ENCODE measurements at places on chromosomes 13 and 19.

DNA sequence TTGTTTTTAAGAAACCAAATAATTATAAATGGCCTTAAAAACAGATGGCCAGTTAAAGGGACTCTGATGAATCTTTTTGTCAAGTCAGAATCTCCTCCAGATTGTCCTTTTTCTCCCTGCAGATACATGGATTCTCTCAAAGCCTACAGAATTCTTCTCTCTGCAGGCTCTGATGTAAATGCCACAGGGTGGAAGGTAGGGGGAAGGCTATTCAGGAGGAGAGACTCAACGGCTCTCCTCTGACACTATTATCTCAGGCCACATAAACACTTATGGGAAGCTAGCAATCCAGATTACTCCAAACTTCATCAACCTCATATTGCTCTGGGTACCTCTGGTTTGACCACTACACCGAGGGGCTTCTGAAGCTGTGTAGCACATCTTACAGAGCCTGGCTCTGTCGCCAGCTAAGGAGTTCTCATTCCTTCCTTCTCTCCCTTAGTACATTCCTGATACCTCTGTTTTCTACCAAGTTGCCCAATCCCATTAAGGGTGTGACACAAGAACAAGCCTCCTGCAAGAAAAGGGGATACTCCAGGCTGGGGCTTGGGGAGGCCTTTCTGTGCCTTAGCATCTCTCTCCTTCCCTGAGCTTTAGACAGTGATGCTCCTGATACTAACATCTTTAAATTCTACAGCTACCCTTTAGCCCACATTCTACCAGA, 14.9 kb downstream of the LCP1 start:
- DNase-seq = no peak

DNA sequence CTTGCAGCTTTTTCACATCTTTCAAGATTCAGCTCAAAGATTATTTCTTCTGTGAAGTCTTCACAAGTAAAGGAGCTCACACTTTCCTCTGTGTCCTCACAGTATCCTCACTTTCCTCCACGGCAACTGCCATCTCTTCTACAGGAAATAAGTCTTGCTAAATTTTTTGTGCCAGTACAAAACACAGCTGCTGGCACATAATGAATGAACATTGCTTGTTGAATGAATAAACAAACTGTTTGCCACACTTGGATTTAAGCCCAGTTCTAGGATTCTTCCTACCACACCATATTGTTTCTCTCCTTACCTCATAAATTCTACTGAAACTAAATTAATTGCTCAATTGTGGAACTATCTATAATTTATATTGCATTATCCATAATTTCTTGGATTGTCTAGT, 59.5 kb downstream of the RAP2A start:
- DNase-seq = no peak

DNA sequence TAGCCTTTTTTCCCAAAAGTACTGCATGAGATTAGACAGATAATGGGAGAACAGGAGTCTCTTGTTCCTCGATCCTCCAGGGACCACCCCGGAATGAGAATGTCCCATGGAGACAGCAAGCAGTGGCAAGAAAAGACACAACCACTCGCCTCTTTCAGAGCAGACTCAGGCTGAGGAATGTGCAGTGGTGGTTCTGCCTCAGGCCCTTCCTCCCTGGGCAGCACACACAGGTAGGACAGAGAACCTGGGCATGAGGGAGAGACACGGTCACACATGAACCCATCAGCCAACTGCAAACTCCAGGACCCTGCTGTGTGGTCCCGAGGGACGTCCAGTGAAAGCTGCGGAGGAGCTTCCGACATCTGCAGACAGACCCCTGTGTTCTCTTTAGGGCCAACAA, 31.0 kb downstream of the CRYL1 start:
- DNase-seq = no peak

DNA sequence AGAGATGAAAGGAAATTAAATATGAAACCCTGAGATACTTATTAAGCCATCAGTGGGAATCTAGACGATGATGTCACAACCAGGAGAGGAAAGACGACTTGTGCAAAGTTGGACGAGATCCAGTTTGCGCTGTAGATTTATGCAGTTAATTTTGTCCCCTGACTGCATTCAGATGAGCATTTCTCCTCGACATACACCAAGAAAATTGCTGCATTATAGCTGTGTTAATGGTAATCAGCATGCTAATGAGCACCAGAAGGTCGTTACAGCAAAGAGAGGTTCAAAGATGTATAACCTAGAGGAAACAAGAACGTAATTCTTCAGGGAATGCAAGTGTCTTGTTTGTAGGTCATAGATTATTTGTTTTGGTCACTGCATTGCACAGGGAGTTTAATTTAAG, 371.7 kb downstream of the RBM26 start:
- DNase-seq = no peak

GRCh38 chr13:60201286-60201685, 37.6 kb upstream of the DIAPH3 start:
- no peak for DNase-seq

- no peak for DNase-seq
Measured at GRCh38 chr13:76884186-76884906, 1.9 kb downstream of the KCTD12 start.

DNA sequence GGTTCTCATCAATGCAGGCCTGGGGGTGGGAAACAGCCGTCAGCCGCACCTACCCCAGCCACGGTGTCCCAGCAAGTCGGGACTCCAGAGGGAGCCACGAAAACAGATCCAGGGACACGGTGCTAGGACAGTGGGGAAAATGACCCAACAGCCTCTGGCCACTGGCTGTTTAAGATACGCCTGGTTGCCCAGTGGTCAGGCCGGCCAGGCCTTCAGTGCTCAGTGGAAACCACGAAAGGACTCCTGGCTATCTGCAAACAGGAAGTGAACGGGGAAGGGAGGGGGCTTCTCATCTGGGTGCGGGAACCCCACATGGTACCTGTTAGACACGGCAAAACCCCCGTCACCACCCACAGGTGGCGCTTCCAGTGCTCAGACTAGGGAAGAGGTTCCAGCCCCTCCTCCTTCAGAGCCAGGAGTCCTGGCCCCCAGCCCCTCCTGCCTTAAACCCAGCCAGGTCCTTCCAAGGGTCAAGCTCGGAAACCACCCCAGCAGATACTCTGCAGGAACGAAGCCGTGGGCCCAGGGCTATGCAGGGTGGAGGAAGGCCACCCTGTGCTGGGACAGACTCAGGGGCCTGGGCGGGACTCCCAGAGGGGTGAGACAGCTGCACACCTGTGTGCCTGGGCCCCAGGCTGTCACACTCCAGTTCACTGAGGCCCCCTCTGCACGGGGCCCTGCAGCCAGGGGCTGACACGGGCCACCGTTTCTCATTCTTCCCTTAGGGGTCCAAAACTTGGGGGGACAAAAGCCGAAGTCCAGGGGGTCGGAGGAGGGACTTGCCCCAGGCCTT, 4.5 kb downstream of the PPP1R12C start:
- no peak for DNase-seq

DNA sequence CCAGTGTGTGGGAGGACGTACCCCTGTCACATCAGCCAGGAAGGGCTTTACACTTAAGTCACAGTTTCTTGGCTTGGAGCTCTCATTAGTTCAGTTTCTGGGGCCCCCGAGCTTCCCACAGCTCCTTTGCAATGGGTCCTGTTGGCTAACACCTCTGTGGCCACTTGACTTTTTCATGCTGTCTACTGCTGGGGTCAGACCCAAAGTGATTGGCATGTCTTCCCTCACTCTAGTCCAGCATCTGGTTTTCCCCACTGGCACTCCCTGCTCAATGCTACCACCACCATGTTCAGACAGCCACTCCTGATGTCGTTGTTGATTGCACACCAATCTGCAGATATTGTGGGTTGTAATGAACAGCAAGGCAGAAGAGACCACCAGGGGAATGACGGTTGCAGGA, 379.0 kb downstream of the FOXO1 start:
- no peak for DNase-seq

DNA sequence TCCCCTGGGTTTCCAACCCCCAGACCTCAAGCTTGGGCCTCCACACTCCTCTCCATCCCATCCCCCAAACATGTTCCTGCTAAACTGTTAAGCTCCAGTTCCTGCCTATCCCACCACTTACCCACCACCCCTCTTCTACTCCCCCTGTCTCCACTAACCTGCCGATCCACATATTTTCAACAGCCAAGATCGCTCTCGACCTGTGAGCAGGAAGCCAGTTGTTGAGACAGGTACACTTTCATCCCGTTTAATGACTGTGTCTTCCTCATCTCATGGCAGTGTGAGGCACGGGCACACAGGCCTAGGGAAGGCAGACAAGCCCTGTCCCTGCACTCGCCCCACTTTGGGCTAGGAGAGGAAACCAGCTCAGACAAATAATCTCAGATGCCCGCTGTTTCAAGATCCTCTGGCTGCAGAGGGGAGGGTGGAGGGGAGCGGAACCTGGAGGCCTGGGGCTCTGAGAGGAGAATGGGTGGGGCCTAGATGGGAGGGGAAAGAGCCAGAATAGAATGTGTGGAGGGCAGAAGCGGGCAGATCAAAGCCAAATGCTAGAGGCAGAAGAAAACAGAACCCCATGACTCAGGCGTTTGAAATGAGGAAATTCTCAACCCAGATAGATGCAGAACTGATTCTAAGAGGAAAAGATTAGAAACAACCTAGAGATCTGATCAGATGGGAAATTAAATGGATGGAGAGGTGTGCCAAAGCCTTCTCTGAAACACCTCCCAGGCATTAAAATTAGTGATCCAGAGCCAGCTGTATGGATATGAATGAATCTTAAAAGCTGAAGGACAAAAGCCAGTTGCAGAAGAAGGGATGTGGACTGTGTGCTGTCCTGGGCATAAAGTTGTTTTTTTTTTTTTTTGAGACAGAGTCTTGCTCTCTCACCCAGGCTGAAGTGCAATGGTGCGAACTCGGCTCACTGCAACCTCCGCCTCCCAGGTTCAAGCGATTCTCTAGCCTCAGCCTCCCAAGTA, 16.9 kb upstream of the CYP2S1 start:
- peak; percentile 14 for DNase-seq

DNA sequence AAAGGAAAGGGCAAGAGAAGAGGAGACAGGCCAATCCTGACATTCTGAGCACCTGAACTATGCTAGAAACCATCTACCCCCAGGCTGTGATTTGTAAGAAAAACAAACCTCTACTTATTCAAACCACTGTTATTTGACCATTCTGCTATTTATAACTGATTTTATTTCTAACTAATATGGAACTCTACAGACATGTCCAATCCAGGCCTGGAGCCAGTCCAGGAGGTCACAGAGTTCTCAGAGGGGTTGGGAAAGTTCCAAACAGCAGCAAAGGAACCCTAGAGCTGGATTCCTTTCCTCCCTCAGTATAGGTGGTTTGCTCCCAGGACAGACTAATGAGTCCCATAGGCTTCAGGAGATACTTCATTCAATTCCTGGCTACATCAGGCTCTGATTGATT, 24.2 kb downstream of the SIAH3 start:
- DNase-seq = no peak

DNA sequence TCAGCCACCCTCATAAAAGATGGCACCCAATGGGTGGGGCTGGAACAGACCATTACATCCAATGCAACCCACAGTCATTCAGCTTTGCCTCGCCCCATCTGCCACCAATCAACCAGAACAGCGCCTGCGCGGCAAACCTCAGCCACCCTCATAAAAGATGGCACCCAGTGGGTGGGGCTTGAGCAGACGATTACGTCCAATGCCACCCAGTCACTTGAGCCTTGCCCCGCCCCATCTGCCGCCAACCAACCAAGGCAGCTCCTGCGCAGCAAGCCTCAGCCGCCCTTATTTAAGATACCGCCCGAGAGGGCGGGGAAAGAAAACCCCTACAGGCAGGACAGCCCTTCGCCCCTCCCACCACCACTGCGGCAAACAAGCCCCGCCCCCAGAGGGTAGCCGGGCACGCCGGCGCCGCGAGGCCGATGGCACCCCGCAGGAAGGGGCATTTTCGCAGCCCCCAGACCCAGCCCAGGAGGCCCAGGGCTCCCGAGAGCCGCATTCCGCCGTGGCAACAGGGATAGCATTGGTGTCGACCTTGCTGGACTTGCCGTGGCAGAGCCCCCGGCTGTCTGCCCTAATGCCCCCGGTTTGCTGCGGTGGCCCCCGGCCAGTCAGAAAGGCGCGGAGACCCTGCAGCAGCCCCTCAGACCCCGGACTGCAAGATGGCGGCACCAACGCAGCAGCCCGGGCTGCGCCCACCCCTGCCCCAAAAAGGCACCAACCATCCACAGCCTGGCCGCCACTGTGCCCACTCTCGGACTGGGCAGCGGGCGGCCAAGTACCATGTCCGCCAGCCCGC, 675 bp downstream of the PEG3 start:
- DNase-seq = no peak

GRCh38 chr19:53873773-53874605, 6.3 kb downstream of the MYADM start:
- DNase-seq = no peak

DNA sequence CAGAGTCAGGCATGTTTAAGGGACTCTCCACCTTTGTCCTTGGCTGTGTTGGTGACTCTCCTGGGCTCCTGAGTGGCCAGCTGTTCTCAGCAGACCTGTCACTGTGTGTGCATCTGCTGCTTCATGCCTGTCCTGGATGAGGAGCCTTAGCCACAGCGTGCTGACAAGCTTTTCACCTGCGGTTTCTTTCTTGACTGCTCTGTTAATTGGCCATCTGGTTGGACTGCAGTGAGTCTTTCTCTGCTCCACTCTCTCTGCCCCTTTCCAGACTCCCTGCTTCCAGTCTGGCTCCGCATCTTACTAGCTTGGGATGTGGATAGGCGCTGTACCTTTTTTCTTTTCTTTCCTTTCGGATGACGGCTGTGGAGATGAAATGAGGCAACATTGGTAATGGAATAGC, 38.8 kb downstream of the POLR1D start:
- DNase-seq = no peak

GRCh38 chr19:50599427-50599826, 31.2 kb upstream of the LRRC4B start:
- DNase-seq = no peak

DNA sequence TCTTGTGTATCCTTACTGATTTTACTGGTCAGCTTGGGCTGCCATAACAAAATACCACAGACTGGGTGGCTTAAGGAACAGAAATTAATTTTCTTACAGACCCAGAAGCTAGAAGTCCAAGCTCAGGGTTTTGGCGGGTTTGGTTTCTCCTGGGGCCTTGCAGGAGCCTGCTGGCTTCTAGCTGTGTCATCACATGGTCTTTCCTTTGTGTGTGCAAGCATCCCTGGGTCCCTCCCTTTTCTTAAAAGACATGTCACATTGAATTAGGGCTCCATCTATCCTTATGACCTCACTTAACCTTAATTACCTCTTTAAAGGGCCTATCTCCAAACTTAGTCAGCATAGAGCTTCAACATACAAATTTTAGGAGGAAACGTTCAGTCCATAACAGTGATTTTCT, 23.4 kb downstream of the UBAC2 start:
- DNase-seq = no peak

DNA sequence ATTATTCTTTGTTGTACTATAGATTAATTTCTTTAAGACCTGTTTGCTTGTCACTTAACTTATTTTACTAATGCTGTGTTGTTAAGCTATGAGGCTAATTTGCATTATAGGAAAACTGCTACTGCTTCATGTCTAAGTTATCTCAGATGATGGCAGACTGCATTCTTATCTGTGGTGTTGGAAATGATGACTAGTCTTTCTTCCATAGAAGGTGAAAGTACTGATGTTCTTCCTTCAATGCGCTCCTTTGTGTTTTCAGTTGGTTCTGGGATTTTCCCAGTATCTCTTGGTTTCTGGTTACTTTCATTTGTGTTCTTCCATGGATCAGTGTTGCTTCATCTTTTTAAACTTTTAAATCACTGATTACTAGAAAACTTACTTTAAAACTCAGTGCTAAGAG, 46.9 kb downstream of the TPP2 start:
- no peak for DNase-seq
